ENCODE measurements at places on chromosomes 12 and 14. TPM values are rescaled to one million over a fixed set of nuclear protein-coding genes. Genes with fewer than 3 reads are reported as not detected.

DNA sequence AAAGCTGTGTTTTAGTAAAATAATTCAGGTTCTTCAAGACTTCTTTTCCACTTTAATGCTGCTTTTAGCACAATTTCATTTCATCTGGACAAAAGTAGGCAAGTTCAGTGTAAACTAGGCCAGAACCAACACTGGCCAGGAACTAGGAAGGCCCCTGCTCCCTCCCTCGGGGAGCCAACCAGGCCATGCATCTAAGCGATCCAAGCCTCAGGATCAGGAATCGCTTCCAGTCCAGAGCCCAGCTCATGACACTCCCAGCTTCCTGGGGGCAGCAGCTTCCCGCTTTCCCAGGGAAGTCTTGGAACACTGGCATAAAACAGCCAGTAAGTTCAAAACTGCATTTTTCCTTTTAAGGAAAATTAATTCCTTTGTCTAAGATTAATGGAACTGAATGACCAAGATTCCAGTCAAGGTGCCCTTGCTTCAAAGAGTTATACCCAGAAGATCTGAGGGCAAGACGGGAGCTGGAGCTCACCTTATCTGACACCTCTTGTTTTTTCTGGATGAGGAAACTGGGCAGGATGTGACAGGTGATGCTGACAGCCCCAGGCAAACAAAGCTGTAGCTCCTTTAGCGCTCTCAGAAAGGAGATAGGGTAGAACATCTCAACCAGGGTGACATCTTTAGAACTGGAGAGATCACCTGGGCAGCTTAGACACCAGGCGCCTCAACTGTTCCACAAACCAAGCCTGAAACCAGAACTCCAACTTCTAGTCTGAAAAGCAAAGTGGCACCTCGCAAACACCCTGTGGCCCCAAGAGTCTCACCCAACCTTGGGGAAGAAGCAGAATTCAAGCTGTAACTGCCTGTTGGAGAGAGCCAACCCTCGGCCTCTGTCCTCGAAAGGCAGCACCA is 61.4 kb upstream of the PNMA1 start:
- no peak for DNase-seq

The NR1H4 gene
- total RNA-seq: not detected

The MORN3 gene
- total RNA-seq: 0.11 TPM

The KRT81 gene
- total RNA-seq: not detected

DNA sequence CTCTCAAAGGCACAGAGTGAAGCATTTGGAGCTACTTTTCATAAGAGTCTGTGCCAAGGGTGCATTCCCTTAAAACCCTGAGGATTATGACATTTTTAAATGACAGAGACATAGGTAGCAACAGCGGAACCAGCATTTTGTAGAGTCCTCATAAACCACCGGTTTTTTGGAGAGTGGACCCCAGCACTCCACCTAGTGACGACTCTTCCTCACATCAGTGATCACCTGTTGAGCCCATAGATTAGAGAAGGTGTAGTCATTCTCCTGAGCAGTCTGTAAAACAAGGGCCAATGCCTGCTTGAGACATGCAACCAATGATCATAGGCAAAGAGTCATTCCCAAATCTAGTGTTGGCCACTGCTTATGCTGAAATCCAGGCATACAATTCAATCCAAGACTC is 399.1 kb downstream of the GXYLT1 start:
- no peak for DNase-seq

- no peak for DNase-seq
These were observed 702 bp upstream of the PRPH start for GRCh38 chr12:49294086-49294803.

DNA sequence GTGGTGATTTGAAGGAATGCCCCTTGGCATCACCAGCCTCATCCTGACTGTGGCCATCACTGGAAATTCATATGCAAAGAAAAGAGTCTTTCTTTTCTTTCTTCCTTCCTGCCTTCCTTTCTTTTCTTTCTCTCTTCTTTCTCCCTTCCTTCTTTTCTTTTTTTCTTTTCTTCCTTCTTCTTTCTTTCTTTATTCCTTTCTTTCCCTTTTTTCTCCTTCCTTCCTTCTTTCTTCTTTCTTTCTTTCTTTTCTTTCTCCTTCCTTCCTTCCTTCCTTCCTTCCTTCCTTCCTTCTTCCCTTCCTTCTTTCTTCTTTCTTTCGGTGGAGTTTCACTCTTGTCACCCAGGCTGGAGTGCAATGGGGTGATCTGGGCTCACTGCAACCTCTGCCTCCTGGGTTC is 58.0 kb upstream of the TMEM132D start:
- no peak for DNase-seq

DNA sequence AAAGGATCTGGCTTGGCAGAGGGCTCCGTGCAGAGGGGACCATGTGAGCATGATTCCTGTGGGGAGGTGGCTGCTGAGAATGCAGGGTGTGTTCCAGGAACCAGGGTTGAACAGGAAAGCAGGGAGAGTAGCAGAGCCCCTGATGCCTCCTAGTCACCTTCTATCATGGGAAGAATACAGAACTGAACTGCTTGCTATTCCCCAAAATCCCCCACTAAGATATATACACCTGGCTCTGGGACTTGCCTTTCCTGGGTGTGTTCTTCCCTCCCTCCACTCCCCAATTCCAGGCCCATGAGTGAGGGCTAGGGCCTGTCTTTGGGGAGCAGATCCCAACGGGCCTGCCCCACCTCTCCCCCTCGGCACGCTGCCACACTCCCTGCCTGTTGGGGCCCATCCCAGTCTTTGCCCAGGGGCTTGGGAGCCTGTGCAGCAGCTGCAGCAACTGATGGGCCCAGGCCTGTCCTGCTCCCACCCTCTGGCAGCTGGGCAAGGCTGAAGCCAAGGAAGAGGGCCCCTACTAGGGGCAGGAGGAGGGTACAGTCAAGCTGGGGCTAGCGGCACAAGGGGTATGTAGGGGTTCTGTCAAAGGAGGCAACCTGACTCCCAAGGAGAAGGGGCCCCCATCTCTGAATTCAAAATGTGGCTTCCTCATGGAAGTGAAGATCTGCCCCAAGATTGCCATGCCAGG is 3.2 kb downstream of the AJUBA start:
- DNase-seq: no peak

The EML5 gene
- 0.16 TPM for total RNA-seq

GRCh38 chr14:79021766-79022165 is 851.6 kb downstream of the NRXN3 start:
- DNase-seq: no peak

DNA sequence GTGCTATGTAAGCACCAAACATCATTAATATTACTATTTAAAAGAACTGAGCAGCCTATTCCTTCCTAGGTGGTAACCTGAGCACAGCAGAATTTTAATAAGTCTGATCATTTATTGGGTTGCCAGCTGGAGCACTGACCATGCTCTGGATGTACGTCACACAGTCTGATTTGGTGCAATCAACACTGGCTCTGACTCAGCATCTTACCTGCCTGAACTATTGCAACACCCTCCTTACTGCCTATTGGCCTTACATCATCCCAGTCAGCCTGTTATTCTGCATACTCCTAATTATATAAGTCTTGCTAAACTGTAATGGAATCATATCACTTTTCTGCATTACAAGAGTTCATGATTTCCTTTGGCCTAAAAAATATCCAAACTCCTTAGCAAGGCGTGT is 149.7 kb downstream of the PTPRO start:
- no peak for DNase-seq

- DNase-seq: no peak
These were observed 96.8 kb upstream of the DACT1 start for GRCh38 chr14:58540749-58541632.

DNA sequence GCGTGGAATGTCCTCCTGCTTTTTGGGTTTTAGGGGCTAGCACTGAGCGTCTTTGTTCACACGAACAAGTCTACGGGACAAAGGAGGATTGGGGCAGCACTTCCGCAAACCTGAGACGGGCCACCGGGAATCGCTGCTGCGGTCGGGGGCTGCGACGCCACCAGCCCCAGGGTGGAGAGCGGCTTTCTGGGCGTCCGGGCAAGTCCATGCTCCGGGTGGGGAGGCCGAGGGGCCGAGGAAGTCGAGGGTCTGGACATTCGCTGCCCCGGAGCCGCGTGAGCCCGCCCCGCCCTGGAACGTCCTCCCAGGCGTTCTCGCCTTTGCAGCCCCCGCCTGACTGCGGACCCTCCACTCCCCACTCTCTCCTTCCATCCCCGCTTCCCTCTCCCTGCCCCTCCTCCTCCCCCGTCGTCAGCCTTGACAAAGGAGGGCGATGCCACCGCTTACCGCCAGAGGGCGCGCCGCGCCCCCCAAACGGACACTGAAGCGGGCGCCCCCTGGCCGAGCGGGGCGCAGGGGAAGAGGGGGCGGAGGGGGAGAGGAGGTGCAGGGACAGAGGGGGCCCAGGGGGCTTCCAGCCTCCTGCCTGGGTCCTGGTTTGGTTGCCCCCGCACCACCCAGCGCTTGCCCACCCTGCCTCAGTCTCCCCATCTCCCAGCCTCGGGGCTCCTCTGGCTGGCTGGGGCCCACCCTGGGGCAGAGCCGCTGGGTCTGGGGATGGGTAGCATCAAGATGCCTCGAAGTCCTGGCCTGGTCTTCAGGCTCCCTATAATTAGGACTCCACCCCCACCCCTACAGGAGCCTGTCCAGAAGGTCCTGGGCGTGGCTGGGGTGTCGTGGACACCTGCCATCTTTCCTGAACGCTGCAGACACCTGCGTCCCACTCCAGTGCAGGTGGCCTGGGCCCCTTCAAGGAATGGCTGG is 39.1 kb upstream of the INF2 start:
- DNase-seq: peak; percentile 81

The DPF3 gene
- 25.0 TPM for total RNA-seq

DNA sequence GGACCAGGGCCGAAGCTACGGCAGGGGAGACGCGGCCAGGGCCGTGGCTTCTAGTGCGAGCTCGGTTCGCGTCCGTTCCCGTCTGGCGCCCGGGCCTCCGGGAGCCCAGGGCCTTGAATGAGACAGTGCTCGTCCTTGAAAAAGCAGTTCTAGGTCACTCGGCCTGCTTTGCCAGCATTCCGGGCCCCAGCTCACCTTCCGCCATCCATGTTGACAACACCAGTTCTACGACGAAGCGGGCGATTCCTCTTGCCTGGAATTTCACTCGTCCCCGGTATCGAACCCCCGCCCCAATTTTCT is 4.5 kb downstream of the OR10AD1 start:
- DNase-seq: peak; percentile 78

The REM2 gene
- not detected for total RNA-seq

DNA sequence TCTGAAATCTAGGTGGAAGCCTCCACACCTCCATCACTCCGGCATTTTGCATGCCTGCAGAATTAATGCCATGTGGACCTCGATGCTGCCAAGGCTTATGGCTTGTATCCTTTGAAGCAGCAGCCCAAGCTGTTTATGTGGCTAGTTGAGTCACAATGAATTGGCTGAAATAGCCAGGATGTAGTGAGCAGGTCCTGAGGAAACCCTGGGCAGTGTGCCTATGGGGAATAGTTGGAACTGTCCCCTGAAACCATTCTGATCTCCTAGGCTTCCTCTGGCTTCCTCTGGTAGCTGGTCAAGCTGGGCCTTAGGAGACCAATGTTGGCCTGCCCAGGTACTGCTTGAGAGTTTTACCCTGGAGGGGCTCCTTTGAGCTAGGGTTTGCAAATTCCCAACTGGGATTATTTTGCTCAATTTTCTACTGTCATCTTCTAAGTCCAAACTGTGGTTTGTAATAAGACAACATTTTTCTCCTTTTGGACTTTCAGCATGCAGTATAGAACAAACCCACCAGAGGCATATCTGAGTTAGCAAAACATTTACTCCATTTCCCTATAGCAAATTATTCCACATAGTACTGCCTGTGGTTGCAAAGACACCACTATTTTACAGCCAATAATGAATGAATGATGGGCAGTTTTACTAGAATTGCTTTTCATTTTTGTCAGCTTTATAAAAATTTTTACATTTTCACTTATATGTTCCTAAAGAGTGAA is 85.1 kb upstream of the AMIGO2 start:
- DNase-seq: no peak

The HOXC10 gene
- total RNA-seq: not detected

DNA sequence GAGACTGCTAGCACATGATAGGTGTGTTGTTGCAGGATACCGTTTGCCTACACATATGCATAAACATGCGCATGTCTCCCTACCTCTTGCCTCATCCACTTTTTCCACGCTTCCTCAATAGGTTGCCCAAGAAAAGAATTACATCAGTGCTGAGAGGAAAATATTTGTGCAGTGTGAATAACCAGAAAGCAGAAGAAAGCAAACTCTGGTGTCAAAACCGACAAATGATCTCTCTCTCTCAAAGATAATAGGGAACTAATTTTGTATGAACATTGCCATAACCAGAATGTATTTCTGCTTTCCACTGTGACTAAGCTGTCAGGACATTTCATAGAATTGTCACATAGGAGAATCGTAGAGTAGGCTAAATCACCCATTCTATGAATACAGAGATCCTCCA is 1.3 kb downstream of the CLEC7A start:
- DNase-seq: no peak

The KRT3 gene
- total RNA-seq: not detected

- DNase-seq: no peak
These were observed 160.9 kb downstream of the EPS8 start for GRCh38 chr12:15627995-15628945.

GRCh38 chr12:21913823-21914222 is 27.4 kb downstream of the ABCC9 start:
- no peak for DNase-seq

The C14orf39 gene
- total RNA-seq: not detected

DNA sequence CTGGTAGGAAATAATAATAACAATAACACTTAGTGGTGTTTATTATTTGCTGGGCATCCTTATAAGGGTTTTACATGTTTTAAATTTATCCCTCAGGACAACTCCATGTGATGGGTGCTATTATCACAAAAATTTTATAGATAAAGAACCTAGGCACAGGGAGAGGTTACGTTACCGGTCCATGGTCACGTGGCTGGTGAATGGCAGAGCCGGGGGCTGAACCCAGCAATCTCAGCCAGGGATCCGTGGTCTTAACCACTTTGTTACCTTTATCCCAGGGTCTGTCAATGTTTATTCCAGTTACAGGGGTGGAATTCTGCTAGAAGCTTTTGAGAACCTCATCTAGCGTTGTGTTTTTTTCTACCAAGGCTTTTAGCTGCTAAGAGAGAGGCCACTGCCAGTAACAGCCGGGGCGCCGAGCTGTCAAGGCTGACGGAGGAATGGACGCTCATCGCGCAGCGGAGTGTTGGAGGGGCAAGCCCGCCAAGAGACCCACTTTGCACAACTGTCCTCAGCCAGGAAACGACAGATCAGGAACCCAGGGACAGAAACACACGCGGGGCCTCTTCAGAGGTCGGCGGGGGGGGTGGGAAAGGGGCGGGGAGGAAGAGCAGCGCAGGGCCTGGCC is 418 bp downstream of the AMN1 start:
- no peak for DNase-seq

The CCDC184 gene
- 0.97 TPM for total RNA-seq

- no peak for DNase-seq
These were observed 2.6 kb downstream of the ARF6 start for GRCh38 chr14:49895480-49895879.

- DNase-seq: no peak
These were observed 67.9 kb downstream of the NOS1 start for GRCh38 chr12:117293510-117293909.

The RECQL gene
- total RNA-seq: 18.0 TPM
